GDM1 (cell line): ENCODE measurements at places on chromosomes 12 and 14.

DNA sequence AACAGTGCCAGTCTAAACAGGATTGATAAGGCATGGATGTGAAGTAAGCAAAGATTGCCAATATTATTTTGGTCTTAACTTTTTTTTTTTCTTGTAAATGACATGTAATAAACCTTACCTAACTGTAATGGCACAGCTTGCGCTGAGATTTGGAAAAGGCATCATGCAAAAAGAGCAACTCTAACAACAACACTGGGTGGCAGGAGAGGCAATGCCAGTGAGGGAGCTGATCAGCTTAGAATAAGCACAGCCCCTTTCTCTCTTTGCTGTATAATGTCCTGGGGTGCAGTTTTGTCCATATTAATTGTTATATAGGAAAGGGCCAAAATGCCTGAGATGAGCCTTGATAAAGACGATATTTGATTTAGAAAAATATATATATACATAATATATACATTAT, 1589.7 kb upstream of the FLRT2 start:
- no peak for DNase-seq

DNA sequence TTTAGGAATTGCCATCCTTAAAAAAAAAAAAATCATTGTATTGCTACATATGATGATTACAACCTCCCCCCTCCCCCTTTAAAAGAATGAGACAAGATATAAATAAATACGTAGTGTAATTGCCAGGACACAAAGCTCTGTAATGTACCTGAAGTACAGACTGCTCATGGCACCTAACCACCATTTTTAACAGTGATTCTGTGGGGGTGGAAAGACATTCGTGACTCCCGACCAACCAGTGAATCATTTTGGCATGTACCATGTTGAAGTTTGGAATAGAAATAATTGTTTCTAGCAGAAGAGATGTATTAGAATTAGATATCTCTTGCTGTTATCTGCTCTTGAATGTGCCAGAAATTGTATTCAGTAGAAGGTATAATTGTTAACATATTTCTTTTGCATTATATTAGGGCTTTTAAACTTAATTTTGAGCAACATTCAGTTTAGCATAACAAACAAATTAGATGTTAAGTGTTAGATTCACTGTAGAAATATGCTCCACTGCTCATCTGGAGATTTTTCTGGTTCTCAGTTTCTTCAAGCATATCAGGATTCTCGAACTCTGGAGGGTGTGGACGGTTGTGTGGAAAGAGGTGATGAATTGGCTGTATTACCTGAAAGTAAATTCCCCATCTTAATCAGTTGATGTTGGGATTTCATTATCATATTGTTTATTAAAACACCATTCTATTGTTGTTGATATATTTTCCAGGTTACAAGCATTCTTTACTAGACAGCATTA, 31.1 kb downstream of the FRS2 start:
- no peak for DNase-seq

DNA sequence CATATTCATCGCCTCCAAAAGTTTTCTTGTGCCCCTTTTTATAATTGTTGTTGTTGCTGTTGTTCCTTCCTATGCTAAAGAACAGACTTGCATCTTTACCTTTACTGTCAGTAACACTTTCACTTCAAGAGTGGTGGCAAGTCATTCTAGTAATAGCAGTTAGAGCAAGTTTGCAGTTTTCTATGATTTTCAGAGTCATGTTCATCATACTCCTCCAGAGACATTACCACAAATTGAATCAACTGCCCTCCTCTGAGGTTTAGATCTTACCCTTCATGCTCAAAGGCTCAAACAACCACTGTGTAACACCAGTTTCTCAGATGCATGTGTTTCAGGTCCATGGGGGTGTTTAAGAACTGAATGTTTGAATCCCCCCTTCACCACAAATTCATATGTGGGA, 763.4 kb downstream of the LRFN5 start:
- DNase-seq: no peak

- no peak for DNase-seq
These were observed 82.7 kb downstream of the BEGAIN start for GRCh38 chr14:100504372-100505078.

GRCh38 chr12:49664591-49665239, 41.4 kb downstream of the PRPF40B start:
- no peak for DNase-seq
